ENCODE measurements at places on chromosomes 16 and 17.

- no peak for DNase-seq
Observed at GRCh38 chr16:85905110-85906095, 6.4 kb downstream of the IRF8 start.

DNA sequence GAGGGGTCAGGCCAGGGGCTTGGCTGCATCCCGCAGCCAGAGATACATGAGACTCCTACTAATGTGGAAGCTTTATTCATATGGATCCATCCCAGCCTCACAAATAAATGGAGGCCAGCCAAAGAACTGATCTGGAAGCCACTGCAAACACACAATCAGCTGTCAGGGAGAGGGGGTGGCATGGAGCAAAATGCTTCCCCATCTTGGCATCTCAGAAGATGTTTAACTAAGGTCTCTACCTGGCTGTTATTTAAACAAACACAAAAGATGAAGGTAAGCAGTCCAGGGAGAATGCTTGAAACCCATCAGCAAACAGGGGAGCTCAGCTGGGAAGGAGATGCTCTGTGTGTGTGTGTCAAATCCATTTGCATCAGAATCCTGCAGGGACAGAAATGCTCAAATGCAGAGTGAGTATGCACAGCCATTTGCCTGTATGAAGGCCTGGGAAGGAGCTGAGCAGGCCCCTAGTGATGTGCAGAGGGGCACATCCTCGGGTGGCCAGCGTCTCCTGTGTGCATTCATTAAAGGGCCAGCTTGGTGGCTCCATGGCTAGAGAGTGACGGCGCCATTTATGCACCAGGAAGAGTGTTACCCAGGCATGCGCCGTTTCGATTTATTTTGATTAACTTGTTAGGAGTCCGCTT lies 34.2 kb upstream of the IRX3 start:
- no peak for DNase-seq

GRCh38 chr17:50161023-50161910 lies 4.5 kb upstream of the SGCA start:
- DNase-seq: peak; percentile 87

DNA sequence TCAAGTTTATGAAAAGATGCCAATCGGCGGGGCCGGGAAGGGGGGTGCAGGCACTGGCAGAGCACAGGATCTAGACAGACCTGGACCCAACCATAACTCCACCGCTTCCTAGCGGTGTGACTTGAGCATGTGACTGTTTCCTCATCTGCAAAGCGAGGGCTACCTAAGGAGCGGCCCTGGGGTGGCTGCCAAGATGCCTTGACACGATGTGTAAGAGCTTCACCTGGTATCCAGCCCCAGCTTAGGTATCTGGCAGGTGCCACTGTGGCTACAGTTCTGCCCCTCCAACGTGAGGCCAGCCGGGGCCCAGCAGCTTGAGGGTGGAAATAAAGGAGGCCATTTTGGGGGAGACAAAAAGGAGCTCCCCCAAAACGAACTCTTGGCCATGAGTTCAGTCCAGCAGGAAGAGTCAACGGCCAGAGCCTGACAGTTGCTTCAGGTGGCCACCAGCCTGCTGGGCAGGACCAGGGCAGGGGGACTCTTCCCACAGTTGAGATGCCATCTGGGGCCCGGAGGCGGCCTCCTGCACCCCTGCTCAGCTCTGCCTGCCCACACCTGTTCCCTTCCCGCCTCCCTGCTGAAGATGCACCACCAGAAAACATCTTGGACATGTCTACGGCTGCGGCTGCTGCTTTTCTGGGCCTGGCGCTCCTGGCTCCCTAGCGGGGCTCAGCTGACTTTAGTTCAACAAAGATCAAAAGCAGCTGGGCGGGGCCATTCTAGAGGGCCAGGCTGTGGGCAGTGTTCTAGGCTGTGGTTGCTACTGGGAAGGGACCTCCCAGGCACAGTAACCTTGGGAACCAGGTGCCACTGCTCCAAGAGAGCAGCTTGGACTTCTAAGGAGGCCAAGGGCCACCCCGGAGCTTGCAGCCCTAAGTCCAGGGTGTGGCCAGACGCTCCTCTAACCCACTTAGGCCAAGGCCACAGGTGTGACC lies 3.4 kb upstream of the MTSS2 start:
- DNase-seq: no peak

- no peak for DNase-seq
Observed at GRCh38 chr16:55529018-55529417, 20.1 kb downstream of the LPCAT2 start.

- DNase-seq: no peak
Observed at GRCh38 chr17:77287432-77288068, 146.8 kb downstream of the SEC14L1 start.

DNA sequence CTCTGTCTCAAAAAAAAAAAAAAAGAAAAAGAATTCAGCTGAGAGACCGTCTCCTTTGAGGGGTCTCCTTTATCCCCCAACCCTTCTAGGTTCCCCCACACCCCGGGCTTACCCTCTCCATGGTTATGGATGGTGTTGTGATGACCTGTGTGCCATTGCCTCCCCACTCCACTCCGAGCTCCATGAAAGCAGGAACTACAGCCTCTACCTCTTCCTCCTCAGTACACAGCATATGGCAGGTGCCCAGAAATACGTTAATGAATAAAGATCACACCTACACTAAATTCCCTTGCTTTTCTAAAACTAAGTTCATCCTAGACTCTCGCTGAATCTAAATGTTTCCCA lies 17.2 kb downstream of the COPRS start:
- no peak for DNase-seq

DNA sequence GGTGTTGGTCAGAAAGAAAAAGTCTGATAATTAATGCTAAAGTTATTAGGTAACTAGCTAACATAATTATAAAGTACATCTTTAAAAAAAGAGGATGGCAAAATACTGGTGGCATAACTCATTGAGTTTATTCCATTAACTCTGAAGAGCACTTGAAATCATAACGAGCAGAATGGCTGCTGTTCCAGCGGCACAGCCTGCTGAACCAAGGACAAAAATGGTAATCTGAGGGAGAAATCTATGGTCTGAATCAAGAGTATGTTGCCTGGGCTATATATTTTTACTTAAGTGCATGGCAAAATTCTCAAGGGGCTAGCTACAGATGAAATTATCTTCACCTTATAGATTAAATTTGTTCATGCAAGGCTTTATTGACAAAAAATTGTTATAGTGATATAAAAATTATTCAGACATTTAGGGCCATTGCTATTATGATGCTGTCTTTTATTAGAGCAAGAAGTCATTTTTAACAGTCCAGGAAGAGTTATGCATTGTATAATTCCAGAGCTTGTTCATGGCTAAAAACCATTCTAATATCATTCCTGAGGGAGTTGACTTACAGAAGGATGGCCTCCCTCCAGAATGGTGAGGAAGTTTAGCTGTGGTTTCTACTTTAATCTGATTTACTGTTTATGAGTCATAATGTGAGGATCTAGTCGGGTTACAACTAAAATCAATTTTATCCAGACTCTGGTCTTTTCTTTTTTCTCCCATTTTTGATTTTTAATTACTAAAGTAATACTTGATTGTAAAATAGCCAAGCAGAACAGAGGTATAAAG lies 41.4 kb upstream of the ANKFN1 start:
- no peak for DNase-seq

GRCh38 chr17:43020030-43020621 lies 2.1 kb downstream of the VAT1 start:
- no peak for DNase-seq

Measured in stimulated activated CD8-positive, alpha-beta memory T cell treated with anti-CD3 and anti-CD28 coated beads, Interleukin-2, amount 100 ng/mL, for 1 hour (primary cell).